Muscle of arm (tissue), 14 donors: ENCODE measurements at places on chromosomes 2 and 18.

GRCh38 chr2:240947607-240948006 lies 41.5 kb downstream of the CROCC2 start:
- no peak for DNase-seq

DNA sequence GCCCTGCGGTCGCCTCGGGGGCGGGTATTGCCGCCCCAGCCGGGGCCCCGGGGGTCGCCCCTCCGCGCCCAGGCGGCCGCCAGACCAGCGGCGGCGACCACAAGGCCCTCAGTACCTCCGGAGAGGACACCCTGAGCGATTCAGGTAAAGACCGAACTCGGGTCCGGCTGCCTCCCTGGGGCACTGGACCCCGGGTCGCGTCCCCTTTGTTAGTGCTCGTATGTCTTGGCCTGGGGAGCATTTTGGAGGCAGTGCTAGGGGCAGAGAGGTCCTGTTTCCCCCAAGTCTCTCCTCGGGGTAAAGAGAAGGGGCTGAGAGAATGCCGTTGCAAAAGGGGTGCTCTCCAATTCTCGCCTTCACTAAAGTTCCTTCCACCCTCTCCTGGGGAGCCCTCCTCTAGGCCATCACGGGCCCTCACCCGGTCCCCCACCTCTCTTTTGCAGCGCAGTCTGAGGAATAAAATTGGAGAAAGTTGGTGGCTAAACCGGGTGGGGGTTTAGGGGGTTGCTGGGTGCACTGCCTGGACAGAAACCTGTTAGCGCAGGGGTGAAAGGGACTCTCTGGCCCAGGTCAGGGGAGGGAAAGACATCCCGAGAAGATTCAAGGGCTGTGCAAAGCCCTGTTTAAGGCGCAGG lies 2.5 kb downstream of the MYCN start:
- DNase-seq: peak; percentile 2

- DNase-seq: no peak
Measured at GRCh38 chr2:59660262-59660661, 893.2 kb downstream of the BCL11A start.

- no peak for DNase-seq
Measured at GRCh38 chr18:36025025-36025424, 42.3 kb downstream of the RPRD1A start.

- DNase-seq: no peak
Measured at GRCh38 chr18:58862356-58862755, 2.3 kb upstream of the ZNF532 start.

DNA sequence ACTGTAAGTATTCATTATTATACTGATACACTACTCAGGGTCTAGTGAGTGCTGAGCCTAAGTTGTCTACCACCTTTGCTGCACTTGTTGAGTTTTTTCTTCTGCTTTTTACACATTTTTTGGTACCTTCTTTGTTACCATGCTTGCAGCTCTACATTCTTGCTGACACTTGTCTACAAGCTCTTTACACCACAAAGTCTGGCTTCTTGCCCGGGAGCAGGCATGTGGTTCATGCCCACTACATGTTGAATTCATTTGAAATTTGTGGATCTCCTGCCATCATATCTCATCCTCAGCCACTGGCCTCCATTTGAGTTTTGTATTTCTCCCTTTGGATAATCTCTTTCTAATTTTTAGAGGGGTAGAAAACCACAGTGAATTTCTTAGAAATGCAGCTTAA lies 29.9 kb downstream of the IL18R1 start:
- DNase-seq: no peak

GRCh38 chr2:230384986-230385385 lies 31.0 kb upstream of the SP100 start:
- DNase-seq: no peak

GRCh38 chr2:40844353-40845277 lies 392.7 kb upstream of the SLC8A1 start:
- DNase-seq: no peak

- DNase-seq: no peak
Measured at GRCh38 chr2:7660816-7661215, 743.6 kb downstream of the RNF144A start.

- no peak for DNase-seq
Measured at GRCh38 chr2:31402388-31402787, 12.2 kb downstream of the XDH start.

- DNase-seq: no peak
Measured at GRCh38 chr18:79504034-79504433, 108.3 kb downstream of the NFATC1 start.

GRCh38 chr2:24920098-24920808 lies at the start of gene ADCY3:
ADCY3 (minus strand) TSS chr2:24920237; CDS start chr2:24918987, 1,250 bp downstream.
- DNase-seq: peak; percentile 18

GRCh38 chr18:76430636-76431035 lies 64.4 kb downstream of the ZNF516 start:
- no peak for DNase-seq

- DNase-seq: no peak
Measured at GRCh38 chr18:53153281-53153680, 813.3 kb downstream of the DCC start.

DNA sequence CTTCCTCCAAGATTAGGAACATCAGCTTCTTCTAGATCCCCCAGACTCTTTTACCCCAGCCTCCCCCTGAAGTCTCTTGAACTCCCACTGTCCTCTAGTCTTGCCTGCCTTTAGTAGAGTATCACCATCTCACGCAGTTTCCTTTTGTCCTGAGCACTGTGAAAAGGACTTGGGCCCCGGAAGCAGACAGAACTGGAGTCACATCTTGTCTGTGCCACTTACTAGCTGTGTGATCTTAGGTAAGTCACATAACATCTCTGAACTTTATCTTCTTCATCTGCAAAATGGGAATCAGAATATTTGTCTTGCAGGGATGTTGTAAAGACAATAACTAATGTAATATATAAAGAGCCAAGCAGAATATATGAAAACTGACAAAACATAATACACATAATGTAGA lies 8.4 kb upstream of the TRABD2A start:
- DNase-seq: no peak

DNA sequence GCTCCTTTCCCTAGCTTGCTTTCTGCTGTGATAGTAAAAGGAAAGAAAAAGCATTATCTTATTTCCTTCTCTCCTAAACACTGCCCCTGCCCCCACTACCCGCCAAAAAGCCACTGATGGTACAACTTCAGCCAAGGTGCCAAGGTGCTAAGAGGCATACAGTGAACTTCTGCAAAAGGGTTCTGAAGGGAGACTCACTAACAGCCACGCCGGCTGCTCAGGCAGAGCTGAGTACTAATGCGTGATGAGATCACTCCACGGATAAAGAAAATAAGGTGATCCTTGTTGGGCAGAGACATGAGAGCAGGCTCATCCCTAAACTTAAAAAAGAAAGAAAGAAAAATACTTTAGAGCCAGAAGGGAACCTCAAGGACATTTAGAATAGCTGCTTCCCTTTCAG lies 60.5 kb upstream of the PXDN start:
- DNase-seq: no peak

GRCh38 chr2:225122583-225123486 lies 80.6 kb upstream of the DOCK10 start:
- DNase-seq: no peak

DNA sequence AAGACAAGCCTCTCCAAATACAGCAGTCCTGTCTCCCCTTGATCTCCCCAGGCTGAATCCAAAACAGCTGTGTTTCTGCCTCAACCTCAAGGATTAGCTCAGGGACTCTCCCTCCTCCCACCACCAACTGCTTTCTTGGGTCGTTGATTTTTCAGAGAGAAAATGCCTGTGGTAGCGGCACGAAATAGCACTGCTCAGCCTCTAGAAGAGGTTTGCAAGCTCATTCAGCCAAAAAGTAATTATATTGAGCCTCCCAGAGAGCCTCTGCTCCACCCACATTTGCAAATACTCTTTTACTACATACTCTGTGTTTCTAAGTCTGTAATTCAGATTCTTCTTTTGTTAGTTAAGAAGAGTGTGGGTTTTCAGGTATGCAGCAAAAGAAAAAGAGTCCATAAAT lies 396.4 kb upstream of the TNP1 start:
- DNase-seq: no peak

DNA sequence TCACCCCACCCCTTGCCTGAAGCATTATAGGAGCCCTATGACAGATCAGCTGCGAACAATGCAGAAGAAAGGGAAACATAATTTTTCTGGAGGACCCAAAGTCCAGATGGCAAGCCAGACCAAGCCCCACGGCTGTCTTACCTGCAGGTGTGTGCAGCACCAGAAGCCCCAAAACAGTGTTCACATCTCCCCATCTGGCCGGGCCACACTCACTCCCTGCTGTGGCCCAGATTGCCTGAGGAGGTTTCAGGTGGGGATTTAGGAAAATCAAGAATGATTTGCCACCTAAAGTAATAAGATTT lies 11.7 kb upstream of the STK17B start:
- DNase-seq: no peak

GRCh38 chr2:5235701-5236100 lies 456.5 kb upstream of the SOX11 start:
- no peak for DNase-seq

DNA sequence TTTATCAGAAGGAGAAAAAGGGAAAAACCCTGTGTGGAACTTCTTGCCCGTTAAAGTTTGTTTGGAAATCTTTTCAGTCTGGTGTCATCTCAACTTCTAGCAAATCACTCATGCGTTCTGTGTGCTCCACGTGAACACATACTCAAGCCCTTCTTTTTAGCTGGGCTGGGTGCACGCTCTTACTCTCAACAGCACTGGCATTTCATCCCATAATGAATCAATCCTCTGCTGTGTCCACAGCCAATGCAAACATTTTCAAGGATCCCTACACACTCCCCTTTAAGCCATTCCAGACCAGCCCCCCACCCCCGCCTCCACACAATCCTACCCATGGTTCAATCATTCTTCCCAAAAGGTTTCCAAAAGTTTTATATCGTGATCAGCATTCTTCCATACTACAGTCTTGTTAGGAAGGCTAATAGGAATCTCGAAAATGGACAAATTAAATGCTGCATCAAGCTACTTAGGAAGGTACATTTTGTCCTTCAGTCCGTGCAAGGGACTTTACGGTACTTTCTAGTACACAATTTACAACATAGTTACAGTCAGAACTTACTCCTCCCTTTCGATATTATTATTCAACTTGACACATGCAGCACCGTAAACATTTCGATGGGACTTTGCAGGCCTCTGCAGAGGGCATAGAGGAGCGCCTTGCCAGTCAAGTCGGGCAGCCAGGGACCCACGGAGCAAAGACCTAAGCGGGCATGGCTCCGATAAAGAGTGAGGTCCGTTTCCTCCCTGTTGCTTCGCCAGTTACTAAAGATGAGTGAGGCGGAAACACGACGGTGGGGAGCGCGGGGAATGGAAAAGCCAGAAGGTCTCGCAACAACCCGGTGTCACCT lies 1.4 kb downstream of the PTGR3 start:
- no peak for DNase-seq

GRCh38 chr2:126748188-126748760 lies 92.3 kb downstream of the GYPC start:
- no peak for DNase-seq

GRCh38 chr2:219430633-219431615 lies 3.7 kb upstream of the SPEG start:
- DNase-seq: no peak

- DNase-seq: no peak
Measured at GRCh38 chr2:106122157-106122556, 71.9 kb downstream of the UXS1 start.

- no peak for DNase-seq
Measured at GRCh38 chr18:8413189-8413588, 196.0 kb upstream of the RAB12 start.

GRCh38 chr2:143078104-143078503 lies 51.1 kb upstream of the ARHGAP15 start:
- DNase-seq: no peak

DNA sequence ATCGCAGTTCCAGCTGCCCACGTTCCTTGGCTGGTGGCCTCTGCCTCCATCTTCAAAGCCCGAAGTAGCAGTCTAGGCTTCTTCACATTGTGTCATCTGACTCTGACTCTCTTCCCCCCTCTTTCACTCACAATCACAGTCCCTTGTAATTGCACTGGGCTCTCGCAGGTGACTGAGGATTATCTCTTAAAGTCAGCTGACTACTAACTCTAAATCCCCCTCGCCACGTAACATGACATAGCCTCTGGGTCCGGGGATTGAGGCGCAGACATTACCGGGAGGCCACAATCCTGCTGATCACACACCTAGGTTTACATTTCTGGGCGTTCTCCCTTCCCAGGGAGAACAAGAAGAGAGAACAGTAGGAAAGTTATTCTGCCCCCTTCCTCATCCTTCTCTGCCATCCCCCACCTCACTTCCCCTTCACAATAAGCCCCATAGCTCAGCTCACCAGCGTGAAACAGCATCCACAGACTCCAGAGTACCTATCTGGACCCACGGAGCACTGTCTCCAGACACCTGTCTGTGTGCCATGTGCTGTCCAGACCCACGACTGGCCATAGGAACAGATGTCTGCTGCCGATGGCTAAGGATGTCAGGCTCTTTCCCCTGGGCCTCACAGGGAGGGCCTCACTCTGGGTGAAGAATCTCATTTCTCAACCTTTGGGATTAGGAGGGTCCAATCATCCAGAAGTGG lies 64.3 kb upstream of the FZD7 start:
- DNase-seq: no peak

GRCh38 chr18:23540867-23541266 lies 37.6 kb downstream of the RMC1 start:
- DNase-seq: no peak

GRCh38 chr18:58325494-58325893 lies 281.5 kb downstream of the NEDD4L start:
- DNase-seq: no peak

- no peak for DNase-seq
Measured at GRCh38 chr2:219946021-219946420, 318.6 kb downstream of the SLC4A3 start.

GRCh38 chr2:240501531-240501991 lies 56.2 kb downstream of the ANKMY1 start:
- no peak for DNase-seq

DNA sequence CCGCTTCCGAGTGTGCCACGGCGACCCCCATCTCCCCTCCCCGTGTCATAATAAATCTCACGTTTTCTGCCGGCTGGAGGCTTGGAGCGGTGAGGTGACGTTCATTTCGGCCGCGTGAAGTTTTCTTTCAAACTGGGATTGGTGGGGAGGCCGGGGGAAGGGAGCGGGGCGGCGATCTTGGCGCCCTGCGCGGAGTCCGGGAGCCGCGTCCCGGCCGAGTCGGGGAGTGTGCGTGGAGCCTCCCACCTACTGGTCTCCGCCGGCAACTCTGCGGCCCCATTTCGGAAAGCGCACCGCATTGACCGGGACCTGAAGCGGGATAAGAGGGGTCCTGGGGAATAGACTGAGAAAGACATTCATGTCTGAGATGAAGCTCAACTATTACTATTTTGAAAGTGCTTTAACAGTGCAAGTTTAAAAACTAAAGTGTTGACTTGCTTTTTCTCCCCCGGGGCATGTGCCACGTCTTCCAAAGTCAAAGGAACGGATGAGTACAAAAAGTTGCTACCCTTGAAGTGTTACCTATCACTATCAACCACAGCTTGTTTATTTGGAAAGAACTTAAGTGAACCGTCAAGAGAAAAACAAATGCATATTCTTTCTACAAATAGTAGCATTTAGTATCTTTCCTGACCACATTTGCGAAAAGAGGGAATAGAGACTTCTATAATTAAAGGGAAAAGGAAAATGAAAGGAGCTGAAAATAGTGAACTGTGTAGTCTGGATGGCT lies 818 bp upstream of the IKZF2 start:
- DNase-seq: peak; percentile 67
